Muscle of arm (tissue), 14 donors: ENCODE measurements at places on chromosomes 2 and 18. TPM values are rescaled to one million over a fixed set of nuclear protein-coding genes. Genes with fewer than 3 reads are reported as not detected.

The MRO gene
- polyA plus RNA-seq = 0.45 TPM

The ERBB4 gene
- polyA plus RNA-seq = 8.5 TPM

The PCBP1 gene
- 310 TPM for polyA plus RNA-seq

The MEP1B gene
- 0.11 TPM for polyA plus RNA-seq

The LBX2 gene
- 0.89 TPM for polyA plus RNA-seq

The CCDC142 gene
- 5.4 TPM for polyA plus RNA-seq

The CAVIN2 gene
- polyA plus RNA-seq = 50.0 TPM

The CRYGC gene
- not detected for polyA plus RNA-seq
